ENCODE measurements at places on chromosomes 16 and 17. TPM values are rescaled to one million over a fixed set of nuclear protein-coding genes. Genes with fewer than 3 reads are reported as not detected.

IRX5 gene
- total RNA-seq, result not detected

DNA sequence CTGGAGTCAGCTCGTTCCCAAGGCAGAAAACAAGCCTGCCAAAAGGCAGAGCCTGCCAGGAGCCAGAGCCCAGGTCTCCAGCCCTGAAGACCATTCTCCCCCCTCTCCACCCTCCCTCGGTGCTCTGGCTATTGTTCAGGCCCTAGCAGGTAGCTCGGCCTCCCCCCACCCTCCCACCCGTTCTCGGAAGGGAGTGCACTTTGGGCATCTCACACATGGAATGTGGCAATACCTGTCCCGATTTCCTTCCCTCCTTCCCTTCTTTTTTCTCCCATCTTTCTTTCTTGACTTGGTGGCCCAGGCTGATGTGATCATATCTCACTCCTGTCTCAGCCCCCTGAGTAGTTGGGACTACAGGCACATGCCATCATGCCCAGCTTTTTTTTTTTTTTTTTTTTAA lies 12.4 kb downstream of the CNGB1 start:
- no peaks in the 10 kb centered on the region for H3K27me3 ChIP-seq
- no peak for DNase-seq
- H3K4me3 ChIP-seq, result no peak overlapping the region
- H3K4me1 ChIP-seq, result no peaks in the 10 kb centered on the region

- no peak overlapping the region for H3K4me3 ChIP-seq
- H3K4me1 ChIP-seq, result peaks cover 9% of the 10 kb centered on the region
- H3K36me3 ChIP-seq, result no peaks in the 10 kb centered on the region
- H3K27ac ChIP-seq, result no peak overlapping the region
- DNase-seq, result no peak
Observed at GRCh38 chr16:86512860-86513470, 2.6 kb downstream of the FOXF1 start.

NLRP1 gene
- total RNA-seq, result 120 TPM

DNA sequence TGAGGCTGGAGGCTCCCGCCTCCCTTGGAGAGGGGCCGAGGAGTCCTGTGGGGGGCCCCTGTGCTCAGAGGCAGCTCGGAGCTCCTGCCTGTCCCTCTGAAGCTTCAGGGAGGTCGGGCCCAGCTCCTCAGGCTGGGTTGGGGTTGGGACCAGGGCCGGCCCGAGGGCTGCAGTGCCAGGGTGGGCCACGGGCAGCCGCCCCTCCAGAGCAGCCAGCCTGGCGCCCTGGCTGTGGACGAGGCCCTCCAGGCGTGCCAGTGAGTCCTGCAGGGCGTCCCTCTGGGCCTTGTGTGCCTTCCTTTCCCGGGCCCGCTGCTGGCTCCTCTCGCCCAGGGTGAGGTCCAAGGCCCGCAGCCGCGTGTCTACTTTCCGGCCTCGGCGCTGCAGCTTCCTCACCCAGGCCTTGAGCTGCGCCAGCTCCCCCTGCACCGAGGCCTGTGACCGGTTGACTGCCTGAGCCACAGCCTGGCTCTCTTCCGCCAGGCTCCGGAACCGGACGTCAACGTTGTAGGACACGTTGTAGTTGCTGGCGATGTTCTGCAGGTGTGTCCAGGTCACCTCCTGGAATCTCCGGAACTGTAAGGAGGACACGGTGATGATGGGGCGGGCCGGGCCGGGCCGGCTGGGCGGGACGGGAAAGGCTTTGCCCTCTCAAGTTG lies 1.2 kb downstream of the PTX4 start:
- no peaks in the 10 kb centered on the region for H3K27me3 ChIP-seq
- no peak overlapping the region for H3K4me3 ChIP-seq
- H3K27ac ChIP-seq, result no peak overlapping the region
- no peak for DNase-seq

DNA sequence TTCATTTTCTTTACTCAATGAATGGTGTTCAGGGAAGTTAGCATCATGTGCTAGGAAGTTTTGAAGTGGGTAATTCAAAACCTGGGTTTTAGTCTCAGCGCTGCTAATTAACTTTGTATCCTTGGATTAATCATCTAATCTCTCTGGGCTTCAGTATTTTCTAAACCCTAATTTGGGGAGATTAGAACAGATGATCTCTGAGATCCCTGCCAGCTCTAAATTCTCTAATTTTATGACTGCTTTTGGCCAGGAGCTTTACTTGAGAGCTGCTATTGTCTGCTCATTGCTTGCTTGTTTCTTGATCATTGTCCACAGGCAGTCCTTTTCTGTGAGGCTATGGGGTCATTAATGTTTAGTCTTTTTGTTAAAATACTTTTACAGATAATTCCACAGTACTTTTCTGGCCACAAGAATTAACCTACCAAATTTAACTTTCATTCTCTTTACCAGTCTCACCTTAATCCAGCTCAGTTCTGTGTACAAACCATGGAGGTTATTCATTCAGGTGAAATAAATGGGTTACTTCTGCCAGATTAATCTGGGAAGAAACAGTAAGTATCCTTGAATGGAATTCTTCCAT lies 28.4 kb upstream of the VWA3A start:
- H3K27me3 ChIP-seq, result no peaks in the 10 kb centered on the region
- peaks cover 13% of the 10 kb centered on the region for H3K36me3 ChIP-seq
- peaks cover 1% of the 10 kb centered on the region for H3K4me1 ChIP-seq
- no peak overlapping the region for H3K27ac ChIP-seq
- H3K4me3 ChIP-seq, result no peak overlapping the region

FAM83G gene
- total RNA-seq, result 7.1 TPM

ZCCHC14 gene
- 6.6 TPM for total RNA-seq

- no peaks in the 10 kb centered on the region for H3K36me3 ChIP-seq
- no peak overlapping the region for H3K27ac ChIP-seq
- H3K4me1 ChIP-seq, result peaks cover 7% of the 10 kb centered on the region
- no peak for DNase-seq
- H3K27me3 ChIP-seq, result peaks cover 56% of the 10 kb centered on the region
- H3K4me3 ChIP-seq, result no peak overlapping the region
Observed at GRCh38 chr17:49456183-49456965, 38.7 kb upstream of the NGFR start.

CETP gene
- not detected for total RNA-seq

GRCh38 chr16:11325404-11326083 lies 19.7 kb upstream of the RMI2 start:
- peaks cover 12% of the 10 kb centered on the region for H3K36me3 ChIP-seq
- no peak for DNase-seq
- H3K27ac ChIP-seq, result peak overlapping the region; percentile 78
- peak overlapping the region; percentile 8 for H3K4me3 ChIP-seq

GRCh38 chr17:69333561-69333960 lies 6.6 kb upstream of the ABCA5 start:
- peaks cover 9% of the 10 kb centered on the region for H3K27me3 ChIP-seq
- DNase-seq, result no peak
- H3K27ac ChIP-seq, result no peak overlapping the region
- no peak overlapping the region for H3K4me3 ChIP-seq

SLC5A11 gene
- total RNA-seq, result 0.75 TPM

NPIPA3 gene
- 1.5 TPM for total RNA-seq

- no peak for DNase-seq
- peak overlapping the region; percentile 90 for H3K4me3 ChIP-seq
- H3K27me3 ChIP-seq, result peaks cover 3% of the 10 kb centered on the region
Observed at GRCh38 chr16:2904922-2905240, 6.8 kb upstream of the FLYWCH1 start.

DNA sequence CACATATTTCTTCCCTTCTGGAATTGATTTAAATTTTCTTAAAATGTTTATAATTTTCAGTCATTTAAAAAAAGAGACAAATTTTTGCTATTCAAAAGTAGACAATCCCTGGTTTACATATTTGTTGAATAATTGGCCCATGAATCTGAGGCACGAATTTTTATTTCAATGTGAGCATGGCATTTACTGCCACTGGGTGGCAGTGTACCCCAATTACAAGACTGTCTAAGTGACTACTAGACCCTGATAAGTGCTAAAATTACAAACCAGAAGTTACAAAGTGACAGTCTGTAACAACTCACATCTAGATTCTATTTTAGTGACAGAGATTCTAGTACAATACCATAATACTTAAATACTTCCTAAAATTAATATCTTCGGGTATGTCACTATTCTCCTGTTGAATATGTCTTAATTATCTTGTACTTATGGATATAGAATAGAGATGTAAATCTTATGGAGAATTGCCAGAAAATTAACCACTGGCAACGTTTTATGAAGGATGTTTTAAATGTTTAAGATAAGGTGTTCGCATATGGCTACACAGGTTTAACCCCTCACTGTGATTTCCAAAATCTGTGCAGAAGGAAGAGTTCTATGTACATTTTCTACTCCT lies 235.8 kb downstream of the MAP2K4 start:
- H3K4me3 ChIP-seq, result no peak overlapping the region
- no peak for DNase-seq
- H3K36me3 ChIP-seq, result no peaks in the 10 kb centered on the region
- no peaks in the 10 kb centered on the region for H3K27me3 ChIP-seq
- no peaks in the 10 kb centered on the region for H3K4me1 ChIP-seq

MMP25 gene
- total RNA-seq, result 60.4 TPM

DNA sequence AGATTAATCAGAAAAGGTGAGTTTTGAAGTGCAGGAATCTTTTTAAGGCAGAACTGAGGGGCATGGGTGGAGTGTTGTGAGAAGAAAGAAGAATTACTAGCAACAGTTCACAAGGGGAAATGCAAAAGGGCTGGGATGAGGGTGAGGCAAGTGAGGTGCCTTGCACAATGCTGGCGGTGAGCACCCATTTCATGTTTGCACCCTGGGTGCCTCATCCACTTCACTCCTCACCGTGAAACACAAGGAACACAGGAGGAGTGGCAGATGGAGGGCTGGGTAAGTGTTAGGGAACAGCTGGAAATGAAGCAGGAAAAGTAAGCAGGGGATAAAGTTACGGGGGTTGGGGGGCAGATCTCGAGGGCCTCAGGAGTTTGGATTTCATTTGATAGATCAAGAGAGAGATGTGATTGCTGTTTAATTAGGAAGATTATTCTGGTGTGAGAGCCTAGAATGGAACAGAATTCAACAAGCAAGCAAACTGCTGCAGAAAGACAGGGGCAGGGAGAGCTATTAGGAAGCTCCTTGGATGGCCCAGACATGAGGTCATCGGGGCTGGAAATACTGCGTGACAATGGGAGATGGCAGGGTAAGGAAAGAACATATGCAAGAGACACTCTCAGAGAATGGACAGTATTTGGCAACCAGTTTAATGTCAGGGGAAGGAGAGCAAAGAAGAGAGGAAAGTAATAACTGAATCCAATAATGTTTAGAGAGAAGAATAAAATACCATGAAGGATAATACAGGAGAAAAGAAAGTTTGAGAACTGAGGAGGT lies 8.3 kb upstream of the HEATR6 start:
- H3K27ac ChIP-seq, result no peak overlapping the region
- no peaks in the 10 kb centered on the region for H3K4me1 ChIP-seq
- peaks cover 16% of the 10 kb centered on the region for H3K27me3 ChIP-seq
- DNase-seq, result no peak

GRCh38 chr17:67717192-67717623 lies 528 bp upstream of the NOL11 start:
- peak overlapping the region; percentile 98 for H3K27ac ChIP-seq
- H3K4me1 ChIP-seq, result peaks cover 19% of the 10 kb centered on the region
- H3K36me3 ChIP-seq, result peaks cover 8% of the 10 kb centered on the region
- peak overlapping the region; percentile 99 for H3K4me3 ChIP-seq
- H3K27me3 ChIP-seq, result no peaks in the 10 kb centered on the region

KCNJ2 gene
- not detected for total RNA-seq

GRCh38 chr17:61076621-61077031 lies 323.0 kb upstream of the TBX2 start:
- DNase-seq, result no peak
- no peak overlapping the region for H3K27ac ChIP-seq
- peaks cover 1% of the 10 kb centered on the region for H3K4me1 ChIP-seq
- no peak overlapping the region for H3K4me3 ChIP-seq

- H3K27ac ChIP-seq, result peak overlapping the region; percentile 88
- no peaks in the 10 kb centered on the region for H3K27me3 ChIP-seq
- peak overlapping the region; percentile 58 for H3K4me3 ChIP-seq
- peaks cover 49% of the 10 kb centered on the region for H3K4me1 ChIP-seq
- no peak for DNase-seq
- H3K36me3 ChIP-seq, result peaks cover 5% of the 10 kb centered on the region
Observed at GRCh38 chr16:50684823-50685461, 3.8 kb upstream of the SNX20 start.

GRCh38 chr17:35313875-35314409 lies 59.5 kb downstream of the SLFN11 start:
- H3K27me3 ChIP-seq, result peaks cover 5% of the 10 kb centered on the region
- H3K4me3 ChIP-seq, result peak overlapping the region; percentile 96
- peaks cover 28% of the 10 kb centered on the region for H3K4me1 ChIP-seq
- peak overlapping the region; percentile 94 for H3K27ac ChIP-seq
- no peak for DNase-seq

MYH8 gene
- total RNA-seq, result not detected

DNA sequence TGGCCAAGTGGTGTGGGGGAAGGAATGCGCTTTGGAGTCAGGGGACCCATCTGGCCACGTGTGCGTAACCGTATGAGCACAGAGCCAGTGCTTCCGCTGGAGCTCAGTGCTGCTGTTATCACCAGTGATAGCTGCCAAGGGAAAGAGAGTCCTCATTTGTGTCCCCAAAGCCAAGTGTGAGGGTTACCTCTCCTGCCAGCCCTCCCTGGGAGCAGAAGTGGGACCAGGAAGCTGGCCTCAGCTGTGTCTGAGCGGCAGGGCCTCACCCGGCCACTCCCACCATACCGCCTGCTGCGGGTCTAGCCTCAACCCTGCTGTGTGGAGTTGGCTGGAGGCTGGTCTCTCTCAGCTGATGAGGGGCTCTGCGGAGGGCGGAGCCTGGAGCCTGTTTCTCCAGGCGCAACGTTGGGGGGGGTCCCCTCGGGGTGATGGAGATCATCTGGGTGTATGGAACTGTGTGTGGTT lies 44.5 kb downstream of the MEAK7 start:
- H3K4me1 ChIP-seq, result peaks cover 5% of the 10 kb centered on the region
- peaks cover 36% of the 10 kb centered on the region for H3K36me3 ChIP-seq
- peak; percentile 26 for DNase-seq
- H3K27ac ChIP-seq, result no peak overlapping the region
- no peaks in the 10 kb centered on the region for H3K27me3 ChIP-seq

DNA sequence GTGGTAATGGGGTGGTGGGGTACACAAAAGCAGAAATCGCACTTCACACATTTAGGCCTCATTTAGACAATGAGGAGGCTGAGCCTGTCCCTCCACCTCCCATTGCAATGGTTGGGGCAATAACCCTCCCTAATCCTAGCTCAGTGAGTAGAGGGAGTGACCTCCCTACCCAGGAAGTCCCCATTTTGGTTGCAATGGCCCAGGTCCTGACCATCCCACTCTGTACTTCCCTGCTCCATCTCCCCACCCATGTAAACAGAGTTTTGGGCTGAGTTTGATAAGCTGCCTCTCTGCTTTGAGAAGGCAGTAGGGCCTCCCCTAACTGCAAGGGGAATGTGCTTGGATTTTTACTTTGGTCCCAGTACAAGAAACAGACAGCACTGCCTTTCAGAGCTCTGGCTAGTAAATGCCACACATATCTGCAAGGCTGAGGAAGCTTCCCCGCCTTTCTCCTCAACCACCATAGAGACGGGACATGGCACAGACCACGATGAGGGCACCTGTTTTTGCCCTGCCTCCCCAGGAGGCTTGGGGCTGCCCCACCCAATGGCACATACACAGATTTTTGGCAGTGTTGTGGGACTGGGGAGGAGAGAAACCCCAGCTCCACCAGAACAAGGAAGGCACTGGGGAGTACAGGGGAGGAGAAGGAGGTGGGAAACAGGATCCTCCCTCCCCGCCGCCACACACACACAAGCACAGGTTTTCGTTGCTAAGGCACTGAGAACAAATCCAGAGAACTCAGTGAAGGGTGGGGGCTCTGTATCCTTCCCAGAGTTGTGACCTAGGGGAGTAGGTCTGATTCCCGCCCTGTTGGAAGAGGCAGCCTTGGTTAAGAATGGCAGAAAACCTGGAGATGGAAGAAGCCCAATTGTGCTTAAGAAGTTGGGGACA lies 7.3 kb downstream of the VAT1 start:
- no peak overlapping the region for H3K4me3 ChIP-seq
- DNase-seq, result no peak
- no peaks in the 10 kb centered on the region for H3K27me3 ChIP-seq
- peaks cover 9% of the 10 kb centered on the region for H3K36me3 ChIP-seq
- H3K4me1 ChIP-seq, result peaks cover 34% of the 10 kb centered on the region
